Stromal cell of bone marrow (primary cell): ENCODE measurements at places on chromosomes 1 and 21.

DNA sequence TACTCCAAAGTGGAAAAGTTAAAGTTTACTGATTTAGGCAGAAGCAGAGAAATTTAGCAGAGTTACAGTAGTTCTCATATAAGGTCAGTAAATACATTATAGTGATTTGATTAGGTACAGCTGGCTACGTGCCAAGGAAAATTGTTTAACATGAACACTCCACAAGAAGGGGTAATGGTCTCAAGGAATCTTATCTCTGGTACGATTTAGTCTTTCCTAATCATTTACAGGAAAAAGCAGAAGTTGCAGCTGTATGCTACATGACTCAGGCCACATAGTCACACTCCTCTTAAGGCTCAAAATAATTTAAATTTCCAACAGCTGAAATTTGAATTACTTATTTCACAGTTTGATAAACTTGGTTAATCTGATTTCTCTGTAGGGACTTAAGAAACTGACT lies 36.9 kb upstream of the OR2B11 start:
- DNase-seq = no peak

DNA sequence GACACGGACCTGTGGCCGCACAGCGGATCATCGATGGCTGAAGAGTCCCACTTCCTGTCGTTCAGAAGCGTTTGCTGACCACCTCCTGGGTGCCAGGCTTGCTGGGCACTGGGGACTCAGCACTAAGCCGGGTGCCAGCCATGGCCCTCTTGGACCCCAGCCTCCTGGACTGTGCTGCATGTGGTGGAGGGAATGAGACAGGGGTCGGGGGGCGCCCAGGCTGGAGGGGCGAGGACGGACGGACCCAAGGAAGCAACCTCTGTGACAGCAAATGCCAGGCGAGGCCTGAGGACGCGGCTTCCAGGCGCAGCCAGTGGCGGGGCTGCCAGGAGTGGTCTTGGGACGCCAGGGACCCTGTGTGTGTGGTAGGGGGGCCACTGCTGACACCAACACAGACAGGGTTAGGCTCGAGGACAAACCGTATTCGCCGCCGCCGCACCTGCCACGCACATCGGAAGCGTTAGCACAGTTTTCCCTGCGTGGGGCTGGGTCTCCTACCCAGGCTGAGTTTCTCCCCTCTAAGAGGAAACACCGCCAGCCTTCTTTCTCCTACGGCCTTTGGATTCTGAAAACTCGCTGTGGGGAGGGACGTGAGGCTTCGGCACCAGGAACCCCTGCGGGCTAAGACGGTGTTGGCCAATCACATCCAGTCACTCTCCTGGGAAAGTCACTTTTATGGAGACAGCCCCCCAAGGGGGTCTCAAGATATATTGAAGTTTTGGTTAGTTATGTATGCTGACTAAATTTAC lies 3.1 kb upstream of the MXRA8 start:
- no peak for DNase-seq

- no peak for DNase-seq
These were observed 253.1 kb upstream of the USP24 start for GRCh38 chr1:55468142-55468795.

- DNase-seq = no peak
These were observed 17.8 kb downstream of the CASZ1 start for GRCh38 chr1:10778640-10779039.
